Central memory CD8-positive, alpha-beta T cell (primary cell): ENCODE measurements at places on chromosomes 2 and 18.

GRCh38 chr2:160292225-160292624 lies 92.2 kb upstream of the ITGB6 start:
- DNase-seq, result no peak

GRCh38 chr18:32922951-32923430 lies 150.2 kb upstream of the KLHL14 start:
- no peak for DNase-seq

- no peak for DNase-seq
Observed at GRCh38 chr2:172438741-172439508, 11.5 kb downstream of the ITGA6 start.

GRCh38 chr2:118940486-118941120 lies 1.4 kb upstream of the MARCO start:
- no peak for DNase-seq
